ENCODE measurements at places on chromosomes 5 and 9. TPM values are rescaled to one million over a fixed set of nuclear protein-coding genes. Genes with fewer than 3 reads are reported as not detected.

DNA sequence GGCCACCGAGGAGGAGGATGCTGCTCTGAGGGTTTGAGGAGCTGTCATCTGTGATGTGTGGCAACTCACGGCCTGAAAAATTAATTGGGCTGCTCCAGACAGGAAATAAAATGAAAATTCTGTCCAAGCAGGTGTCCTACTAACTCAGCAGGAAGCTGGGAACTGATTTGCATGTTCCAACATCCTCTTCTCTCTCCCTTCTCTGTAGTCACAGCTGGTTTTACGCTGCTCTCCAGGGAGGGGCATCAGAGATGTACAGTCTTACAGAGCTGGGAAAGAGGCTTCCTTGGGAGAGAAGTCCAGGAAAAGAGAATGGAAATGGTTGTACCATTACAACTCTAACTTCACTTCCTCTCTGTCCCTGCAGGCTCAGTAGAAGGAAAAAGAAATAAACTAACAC, 24.2 kb upstream of the SIL1 start:
- no peak for DNase-seq

GRCh38 chr5:82910905-82911304, 166.3 kb downstream of the TMEM167A start:
- no peak for DNase-seq

- no peak for DNase-seq
Observed at GRCh38 chr5:130112246-130112645, 208.0 kb downstream of the CHSY3 start.

- no peak for DNase-seq
Observed at GRCh38 chr9:100131875-100132430, 32.9 kb downstream of the INVS start.

- no peak for DNase-seq
Observed at GRCh38 chr5:27701931-27702903, 663.8 kb upstream of the CDH9 start.

The DNLZ gene
- total RNA-seq: 12.4 TPM

- DNase-seq: no peak
Observed at GRCh38 chr5:130939059-130939458, 226.0 kb downstream of the HINT1 start.

- no peak for DNase-seq
Observed at GRCh38 chr9:86308687-86309086, 26.3 kb upstream of the ISCA1 start.

DNA sequence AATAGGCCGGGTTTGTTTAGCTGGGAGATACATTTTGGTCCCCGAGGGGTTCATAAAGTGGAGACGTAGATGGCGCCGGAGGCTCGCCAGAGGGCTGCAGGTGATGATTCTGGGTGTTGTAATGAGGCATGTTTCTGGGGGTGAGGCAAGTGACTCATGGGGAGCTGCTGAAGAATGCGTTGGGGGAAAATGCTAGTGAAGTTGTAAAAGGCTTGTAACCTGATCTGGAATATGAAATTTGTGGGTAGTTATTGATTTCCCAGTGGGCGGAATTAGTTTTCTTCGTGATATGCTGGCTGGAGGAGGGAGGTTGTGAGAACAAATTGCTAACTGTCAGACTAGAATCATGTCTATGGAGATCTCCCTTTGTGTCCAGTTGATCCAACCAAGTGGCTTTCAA, 158.3 kb downstream of the DOCK2 start:
- DNase-seq: no peak

GRCh38 chr9:79123415-79123814, 448.4 kb upstream of the TLE4 start:
- DNase-seq: no peak

The FBP2 gene
- total RNA-seq: 0.38 TPM

GRCh38 chr5:53071738-53072137, 37.8 kb downstream of the MOCS2 start:
- no peak for DNase-seq

DNA sequence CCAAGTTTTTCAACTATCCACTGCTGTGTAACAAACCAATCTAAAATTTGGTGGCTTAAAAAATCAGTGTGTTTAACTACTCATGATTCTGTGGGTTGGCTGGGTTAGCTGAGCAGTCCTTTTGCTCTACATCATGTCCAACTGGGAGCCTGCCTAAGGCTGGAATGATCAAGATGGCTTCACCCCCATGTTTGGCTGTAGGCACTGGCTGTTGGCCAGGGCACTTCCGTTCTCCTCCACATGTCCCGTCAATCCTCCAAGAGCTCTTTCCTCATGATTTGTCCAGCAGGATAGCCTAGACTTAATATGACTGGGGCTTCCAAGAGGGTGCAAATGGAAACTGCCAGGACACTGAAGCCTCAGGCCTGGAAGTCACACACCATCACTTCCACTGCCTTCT, 17.0 kb upstream of the TSSK1B start:
- DNase-seq: no peak

- no peak for DNase-seq
Observed at GRCh38 chr9:136151214-136151804, 32.6 kb upstream of the TMEM250 start.

GRCh38 chr9:84969084-84969483, 299.6 kb downstream of the NTRK2 start:
- DNase-seq: no peak

The KDM3B gene
- total RNA-seq: 36.1 TPM

GRCh38 chr5:99104538-99105132, 175.8 kb upstream of the CHD1 start:
- no peak for DNase-seq

DNA sequence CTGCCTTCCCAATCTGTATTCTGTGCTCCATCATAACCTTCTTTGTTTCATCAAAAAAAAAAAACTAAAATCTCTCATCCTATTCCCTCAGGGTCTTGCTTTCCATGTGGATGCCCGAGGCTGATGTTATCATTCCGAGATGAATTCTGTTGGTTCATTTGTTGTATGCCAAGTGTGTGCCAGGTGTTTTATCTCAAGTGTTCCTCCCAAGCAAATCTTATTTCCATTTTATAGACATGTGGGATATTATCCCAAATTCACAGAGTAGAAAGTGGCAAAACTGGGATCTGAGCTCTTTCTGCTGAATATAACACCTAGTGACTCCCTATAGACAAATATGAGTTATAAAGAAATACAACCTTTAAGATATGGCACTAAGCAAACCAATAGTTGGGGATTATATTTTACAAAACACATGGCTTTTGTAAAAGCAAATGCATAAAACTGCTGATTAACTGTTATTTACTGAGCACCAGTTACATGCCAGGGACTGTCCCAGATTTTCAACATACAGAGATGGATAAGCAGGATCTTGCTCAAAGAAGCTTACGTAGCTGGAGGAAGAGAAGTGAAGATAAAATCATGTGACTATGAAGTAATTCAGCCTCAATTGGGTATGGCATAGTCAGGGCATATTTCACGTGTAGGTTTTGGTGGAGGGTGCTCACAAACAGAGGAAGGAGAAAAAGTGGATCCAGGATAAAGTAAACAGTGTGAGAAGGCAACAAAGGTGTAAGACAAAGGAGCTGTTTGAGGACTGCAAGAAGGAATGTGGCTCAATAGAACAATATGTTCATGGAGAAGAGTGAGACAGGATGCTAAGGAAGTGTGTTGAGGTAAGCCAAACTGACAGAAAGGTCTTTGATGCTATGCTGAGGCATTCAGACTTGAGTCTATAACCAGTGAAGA, 143.3 kb upstream of the ADAMTSL1 start:
- DNase-seq: no peak

DNA sequence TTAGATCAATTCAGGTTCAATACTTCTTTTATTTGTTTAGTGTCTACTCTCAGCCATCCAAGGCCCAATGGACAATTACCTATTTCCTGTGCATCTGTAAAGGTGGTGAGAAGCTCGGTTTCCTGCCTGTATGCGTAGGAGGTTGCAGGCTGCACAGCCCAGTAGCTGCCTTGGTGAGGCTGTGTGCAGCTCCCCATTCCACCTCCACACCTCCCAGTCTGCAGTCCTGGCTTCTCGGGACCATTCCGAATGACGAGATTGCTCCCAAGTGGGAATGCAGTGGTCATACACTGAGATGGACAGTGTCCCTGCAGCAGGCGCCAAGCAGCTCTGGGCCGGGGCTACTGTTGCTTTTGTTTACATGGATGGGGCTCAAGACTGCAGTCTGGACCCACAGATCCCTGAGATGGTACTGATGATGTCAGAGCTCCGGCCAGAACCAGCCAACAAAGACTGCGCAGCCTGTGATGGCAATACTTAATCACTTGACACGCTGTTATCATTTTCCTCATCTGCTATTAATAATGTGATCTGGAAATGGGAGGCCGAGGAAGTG, 206.1 kb upstream of the IRX1 start:
- no peak for DNase-seq

DNA sequence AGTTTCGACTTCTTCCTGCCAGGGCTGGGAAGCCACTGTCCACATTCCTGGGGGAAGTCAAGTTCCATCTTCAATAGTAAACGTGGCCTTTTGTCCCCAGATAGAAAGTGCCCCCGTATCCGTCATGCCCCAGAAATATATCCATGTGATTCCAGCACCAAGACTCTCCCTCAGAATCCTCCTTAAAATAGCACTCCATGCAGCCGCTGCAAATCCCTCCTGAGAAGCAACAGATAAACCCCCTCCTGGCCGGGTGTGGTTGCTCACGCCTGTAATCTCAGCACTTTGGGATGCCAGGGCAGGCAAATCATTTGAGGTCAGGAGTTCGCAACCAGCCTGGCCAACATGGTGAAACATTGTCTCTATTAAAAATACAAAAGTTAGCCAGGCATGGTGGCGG, 126.1 kb downstream of the OLFM1 start:
- no peak for DNase-seq

The OR1J2 gene
- not detected for total RNA-seq

The CCDC192 gene
- not detected for total RNA-seq

- DNase-seq: no peak
Observed at GRCh38 chr9:34611251-34611810, 566 bp downstream of the RPP25L start.
